ENCODE measurements at places on chromosomes 4 and X. TPM values are rescaled to one million over a fixed set of nuclear protein-coding genes. Genes with fewer than 3 reads are reported as not detected.

DNA sequence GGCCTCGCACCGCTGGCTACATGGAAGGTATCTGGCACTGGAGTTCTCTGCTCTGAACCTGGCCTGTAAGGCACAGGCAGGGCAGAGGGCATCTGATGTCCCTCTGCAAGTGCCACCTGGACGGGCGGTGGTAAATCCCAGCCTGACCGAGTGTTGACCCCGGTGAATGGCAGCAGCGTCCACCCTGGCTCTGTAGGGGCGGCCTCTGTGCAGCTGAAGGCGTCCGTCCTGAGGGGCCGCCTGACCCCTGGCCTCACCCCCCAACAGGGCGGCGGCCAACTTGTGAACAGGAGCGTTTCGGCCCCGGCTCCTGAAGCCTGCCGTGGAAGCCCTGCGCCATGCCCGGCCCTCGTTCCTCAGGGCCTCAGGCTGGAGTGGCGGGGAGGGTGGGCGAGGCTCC is 51.4 kb downstream of the CPZ start:
- DNase-seq, result no peak

DNA sequence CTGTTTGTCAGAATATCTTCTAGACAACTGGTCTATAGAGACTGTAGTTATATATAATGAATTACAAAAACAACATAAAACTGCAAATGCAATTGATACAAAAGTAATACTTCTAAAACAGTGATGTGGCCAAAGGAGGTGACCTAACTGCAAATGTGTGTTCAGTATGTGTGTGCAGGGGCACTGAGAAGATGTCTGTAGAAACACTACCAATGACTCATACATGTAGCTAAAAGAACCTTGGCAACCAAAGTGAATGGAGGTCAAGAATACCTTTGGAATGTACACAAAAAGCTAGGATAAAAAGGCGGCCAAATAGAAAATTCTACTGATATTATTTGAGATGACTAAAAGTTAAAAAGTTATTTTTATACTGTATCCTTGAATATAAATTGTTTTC is 261.8 kb downstream of the CAMK2D start:
- DNase-seq, result no peak

Gene ZNF630
- total RNA-seq, result 2.3 TPM

Gene SHROOM3
- 3.3 TPM for total RNA-seq

- no peak for DNase-seq
Measured at GRCh38 chrX:13000301-13000811, 25.4 kb downstream of the TMSB4X start.

Measured in pulmonary artery endothelial cell (primary cell).